Vagina (tissue), 2 donors: ENCODE measurements at places on chromosomes 3 and 15.

DNA sequence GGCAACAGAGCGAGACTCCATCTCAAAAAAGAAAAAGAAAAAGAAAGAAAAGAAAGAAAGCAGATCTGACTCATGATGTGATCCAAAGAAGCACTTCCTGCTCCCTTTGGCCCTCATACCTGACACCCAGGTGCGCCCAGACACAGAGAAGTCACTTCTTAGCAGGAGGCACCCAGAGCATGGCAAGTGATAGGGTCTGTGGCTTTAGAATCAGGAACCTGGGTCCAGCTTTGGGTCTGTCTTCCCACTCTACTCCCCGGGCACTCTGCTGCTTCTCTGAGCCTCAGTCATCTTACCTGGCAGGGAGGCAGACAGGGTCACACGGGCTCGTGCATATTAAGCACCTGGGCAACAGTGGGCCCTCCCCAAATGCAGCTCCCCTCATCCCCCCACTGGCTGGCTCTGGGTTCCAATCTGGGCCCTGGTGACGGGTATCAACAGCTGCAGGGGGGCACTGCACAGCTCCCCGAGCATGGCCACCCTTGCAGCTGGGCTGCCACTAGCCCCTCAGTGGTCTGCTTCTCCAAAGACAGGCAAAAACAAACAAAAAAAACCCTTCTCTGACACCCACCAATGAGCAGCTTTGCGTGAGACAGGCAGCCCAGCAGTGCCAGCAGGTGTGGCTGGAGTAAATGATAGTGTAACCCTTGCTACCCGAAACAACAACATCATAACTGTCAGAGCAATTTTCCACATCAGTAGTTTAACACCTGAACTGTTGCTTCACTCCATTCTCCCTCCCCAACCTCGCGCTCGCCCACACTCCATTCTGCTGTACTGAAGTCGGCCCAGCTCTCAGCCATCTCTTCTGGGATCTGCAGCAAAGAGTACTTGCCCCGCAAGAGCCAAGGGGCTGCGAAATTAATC lies 99.8 kb downstream of the MEGF11 start:
- DNase-seq = no peak
- H3K4me1 ChIP-seq = no peaks in the 10 kb centered on the region
- no peaks in the 10 kb centered on the region for H3K27me3 ChIP-seq
- H3K36me3 ChIP-seq = no peaks in the 10 kb centered on the region
- H3K4me3 ChIP-seq = no peak overlapping the region

DNA sequence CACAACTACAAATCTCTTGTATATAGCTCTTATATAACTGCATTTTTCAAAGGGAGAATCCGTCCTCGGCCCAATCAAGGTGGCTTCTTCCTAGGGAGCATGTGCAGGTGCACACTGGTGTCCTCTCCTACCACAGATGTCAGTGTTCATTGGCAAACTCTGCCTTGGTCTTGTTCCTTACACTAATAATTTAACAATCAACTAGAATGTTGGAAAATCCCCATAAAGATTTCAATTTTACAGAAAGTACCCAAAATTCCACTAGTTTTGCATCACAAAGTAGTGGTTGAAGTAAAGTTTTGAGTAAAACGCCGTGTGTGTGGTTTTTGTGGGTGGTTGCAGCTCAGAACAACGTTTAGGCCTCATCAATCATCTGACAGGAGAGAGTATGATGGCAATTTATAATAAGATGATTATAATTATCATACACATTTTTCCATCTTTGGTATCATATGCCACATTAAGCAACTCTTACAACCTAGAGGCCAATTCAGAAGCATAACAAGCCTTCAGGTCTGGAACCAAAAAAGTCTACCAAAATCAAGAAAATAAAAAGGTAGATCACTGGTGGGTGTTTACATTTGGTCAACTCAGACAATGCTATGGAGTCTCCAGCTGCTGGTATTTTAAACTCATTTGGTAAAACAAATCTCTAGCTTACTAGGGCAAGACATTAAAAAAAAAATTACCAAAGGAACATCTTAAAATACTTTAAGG lies 128.9 kb upstream of the BHLHE40 start:
- no peaks in the 10 kb centered on the region for H3K27me3 ChIP-seq
- H3K4me3 ChIP-seq = no peak overlapping the region
- no peak for DNase-seq
- no peaks in the 10 kb centered on the region for H3K36me3 ChIP-seq
- no peak overlapping the region for H3K27ac ChIP-seq
- peaks cover 6% of the 10 kb centered on the region for H3K4me1 ChIP-seq

DNA sequence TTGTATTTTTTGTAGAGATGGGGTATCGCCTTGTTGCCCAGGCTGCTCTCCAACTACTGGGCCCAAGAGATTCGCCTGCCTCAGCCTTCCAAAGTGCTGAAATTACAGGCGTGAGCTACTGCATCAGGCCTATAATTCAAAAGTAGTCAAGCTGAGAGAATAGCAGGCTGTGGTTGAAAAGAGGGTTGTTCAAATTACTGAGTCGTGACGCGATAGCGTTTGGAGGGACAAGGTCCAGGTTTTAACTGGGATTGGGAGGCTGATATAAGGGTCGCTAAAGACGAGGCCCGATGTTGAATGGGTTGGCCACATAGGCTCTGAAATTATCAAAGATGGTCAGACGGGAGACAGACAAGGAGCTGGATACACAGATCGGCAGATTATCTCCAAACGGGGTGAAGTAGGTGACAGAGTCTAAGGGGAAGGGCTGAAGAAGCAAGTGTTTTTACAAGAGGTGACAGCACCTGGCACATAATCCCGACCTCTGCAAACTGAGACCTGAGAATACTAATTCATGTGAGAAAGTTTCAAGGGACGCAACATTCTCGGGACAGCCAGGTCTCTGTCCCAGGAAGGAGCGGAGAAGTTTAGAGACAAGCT lies 759 bp upstream of the ARID3B start:
- H3K36me3 ChIP-seq = no peaks in the 10 kb centered on the region
- H3K27ac ChIP-seq = no peak overlapping the region
- H3K4me3 ChIP-seq = peak overlapping the region; percentile 76
- peak; percentile 87 for DNase-seq

GRCh38 chr15:78672285-78673014 lies 31.4 kb upstream of the CHRNB4 start:
- H3K4me1 ChIP-seq = peaks cover 16% of the 10 kb centered on the region
- no peak overlapping the region for H3K27ac ChIP-seq
- H3K36me3 ChIP-seq = no peaks in the 10 kb centered on the region
- no peak overlapping the region for H3K4me3 ChIP-seq

DNA sequence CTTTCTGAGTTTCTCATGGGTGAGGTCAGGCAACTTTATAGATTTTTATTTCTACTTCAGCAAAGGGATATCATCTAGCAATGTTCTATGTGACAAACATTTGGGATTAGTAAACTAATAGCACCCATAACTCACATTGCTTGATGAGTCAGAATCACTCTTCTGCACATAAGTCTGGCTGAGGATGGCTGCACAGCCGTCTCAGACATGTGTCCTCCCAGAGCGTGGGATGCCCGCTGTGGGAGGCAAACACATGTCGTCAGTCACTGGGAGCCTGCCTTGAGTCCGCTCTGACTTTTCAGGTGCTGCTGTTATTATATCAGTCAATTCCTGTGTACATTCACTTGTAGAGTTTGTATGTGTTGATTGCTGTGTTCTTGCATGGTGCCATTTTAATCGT lies 230.7 kb upstream of the TRIM42 start:
- no peak overlapping the region for H3K4me3 ChIP-seq
- no peaks in the 10 kb centered on the region for H3K4me1 ChIP-seq
- no peak for DNase-seq
- H3K27ac ChIP-seq = no peak overlapping the region

DNA sequence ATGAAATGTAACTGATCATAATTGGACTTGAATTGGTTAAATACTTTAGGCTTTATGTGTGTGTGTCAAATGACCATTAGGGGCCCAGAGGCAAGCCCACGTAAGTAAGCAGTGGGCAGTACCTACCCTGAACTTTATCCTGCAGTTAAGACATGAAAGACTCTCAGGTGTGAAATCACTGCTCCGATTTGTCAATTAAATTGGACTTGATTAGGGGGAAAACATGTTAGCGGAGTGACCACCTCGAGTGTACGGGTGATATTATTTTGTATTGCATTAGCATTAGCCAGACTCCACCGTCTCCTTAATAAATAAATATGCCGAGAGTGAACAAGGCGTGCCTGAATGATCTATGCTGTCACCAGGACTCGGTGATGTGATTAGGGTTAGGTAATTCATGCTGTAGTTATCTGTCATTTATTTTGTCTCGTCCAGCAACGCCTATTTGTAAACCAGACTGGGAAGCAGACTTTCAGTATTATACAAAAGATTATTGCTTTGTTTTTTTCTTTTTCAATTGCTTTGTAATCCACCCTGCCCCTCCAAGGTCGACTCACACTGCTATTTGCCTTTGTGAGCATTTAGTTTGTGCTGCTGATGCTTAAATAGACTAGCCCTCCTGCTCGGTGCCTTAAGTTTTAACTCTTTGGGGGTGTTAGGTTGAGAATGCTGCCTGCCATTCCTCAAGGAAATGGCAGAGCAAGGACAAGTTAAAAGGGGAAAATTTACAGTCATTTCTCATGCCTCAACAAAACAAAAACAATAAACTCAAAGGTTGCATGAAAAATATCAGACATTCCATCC lies 1.8 kb downstream of the RBMS3 start:
- H3K36me3 ChIP-seq = no peaks in the 10 kb centered on the region
- DNase-seq = no peak
- peak overlapping the region; percentile 91 for H3K27ac ChIP-seq
- H3K4me3 ChIP-seq = peak overlapping the region; percentile 60

GRCh38 chr3:168044049-168044448 lies 51.7 kb downstream of the GOLIM4 start:
- H3K27ac ChIP-seq = no peak overlapping the region
- no peaks in the 10 kb centered on the region for H3K4me1 ChIP-seq
- no peak overlapping the region for H3K4me3 ChIP-seq
- H3K27me3 ChIP-seq = no peaks in the 10 kb centered on the region
- DNase-seq = no peak

GRCh38 chr3:5201536-5201935 lies 14.0 kb downstream of the EDEM1 start:
- peaks cover 25% of the 10 kb centered on the region for H3K4me1 ChIP-seq
- H3K27ac ChIP-seq = no peak overlapping the region
- DNase-seq = no peak
- no peaks in the 10 kb centered on the region for H3K27me3 ChIP-seq

DNA sequence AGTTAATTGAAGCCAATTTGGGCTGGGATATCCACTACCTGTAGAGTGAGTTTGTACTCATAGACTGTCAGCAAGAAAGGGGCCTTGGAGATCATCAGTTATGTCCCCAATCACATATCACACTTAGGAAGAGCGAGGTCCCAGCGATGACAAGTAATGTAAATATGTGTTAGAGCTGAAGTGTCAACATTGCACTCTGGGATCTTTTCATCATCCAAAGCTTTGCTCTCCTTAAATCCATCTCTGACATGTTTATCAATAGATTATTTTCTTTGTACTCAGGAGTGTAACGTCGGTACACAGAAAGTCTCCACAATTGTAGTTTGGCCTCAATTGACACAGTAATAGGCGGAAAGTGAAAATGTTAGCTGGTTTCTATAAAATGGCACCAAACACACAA lies 113.7 kb upstream of the TPRG1 start:
- no peaks in the 10 kb centered on the region for H3K4me1 ChIP-seq
- DNase-seq = no peak
- no peak overlapping the region for H3K4me3 ChIP-seq

DNA sequence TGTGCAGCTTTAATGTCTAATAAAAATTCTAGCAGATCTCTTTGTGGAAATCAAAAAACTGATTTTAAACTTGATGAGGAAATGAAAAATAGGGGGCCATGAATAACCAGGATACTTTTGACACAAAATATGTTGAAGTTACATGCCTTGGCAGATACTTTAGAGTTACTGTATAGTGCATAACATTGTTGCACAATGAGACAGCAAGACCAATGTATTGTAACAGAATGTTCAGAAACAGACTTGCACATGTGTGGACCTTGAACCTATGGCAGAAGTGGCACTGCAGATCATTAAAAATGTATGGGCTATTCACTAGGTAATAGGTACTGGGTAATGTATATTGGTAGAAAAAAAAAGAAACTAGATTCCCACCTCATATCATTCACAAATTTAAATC lies 343.0 kb upstream of the ARL6 start:
- H3K27me3 ChIP-seq = no peaks in the 10 kb centered on the region
- no peak overlapping the region for H3K4me3 ChIP-seq
- no peaks in the 10 kb centered on the region for H3K36me3 ChIP-seq
- DNase-seq = no peak
- no peaks in the 10 kb centered on the region for H3K4me1 ChIP-seq

GRCh38 chr15:56698270-56698669 lies 35.0 kb downstream of the ZNF280D start:
- DNase-seq = no peak
- no peaks in the 10 kb centered on the region for H3K27me3 ChIP-seq
- H3K4me1 ChIP-seq = no peaks in the 10 kb centered on the region

- no peaks in the 10 kb centered on the region for H3K36me3 ChIP-seq
- DNase-seq = no peak
- no peaks in the 10 kb centered on the region for H3K27me3 ChIP-seq
- no peaks in the 10 kb centered on the region for H3K4me1 ChIP-seq
Observed at GRCh38 chr3:185208823-185209222, 45.0 kb downstream of the EHHADH start.

DNA sequence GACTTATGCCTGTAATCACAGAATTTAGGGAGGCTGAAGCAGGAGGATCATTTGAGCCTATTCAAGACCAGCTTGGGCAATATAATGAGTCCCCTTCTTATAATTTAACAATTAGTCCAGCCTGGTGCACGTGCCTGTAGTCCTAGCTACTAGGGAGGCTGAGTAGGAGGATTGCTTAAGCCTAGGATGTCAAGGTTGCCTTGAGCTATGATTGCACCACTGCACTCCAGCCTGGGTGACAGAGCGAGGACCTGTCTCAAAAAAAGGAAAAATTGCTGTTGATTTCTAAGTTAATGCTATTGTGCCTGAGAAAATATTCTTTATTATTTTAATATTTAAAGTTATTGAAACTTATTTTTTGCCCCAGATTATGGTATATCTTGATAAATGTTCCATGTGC lies 159.0 kb downstream of the NLGN1 start:
- no peak overlapping the region for H3K27ac ChIP-seq
- DNase-seq = no peak
- H3K4me3 ChIP-seq = no peak overlapping the region

- no peak overlapping the region for H3K27ac ChIP-seq
- DNase-seq = no peak
- H3K36me3 ChIP-seq = no peaks in the 10 kb centered on the region
- H3K4me3 ChIP-seq = no peak overlapping the region
- peaks cover 8% of the 10 kb centered on the region for H3K4me1 ChIP-seq
Observed at GRCh38 chr15:65979316-65979715, 110.0 kb downstream of the RAB11A start.

DNA sequence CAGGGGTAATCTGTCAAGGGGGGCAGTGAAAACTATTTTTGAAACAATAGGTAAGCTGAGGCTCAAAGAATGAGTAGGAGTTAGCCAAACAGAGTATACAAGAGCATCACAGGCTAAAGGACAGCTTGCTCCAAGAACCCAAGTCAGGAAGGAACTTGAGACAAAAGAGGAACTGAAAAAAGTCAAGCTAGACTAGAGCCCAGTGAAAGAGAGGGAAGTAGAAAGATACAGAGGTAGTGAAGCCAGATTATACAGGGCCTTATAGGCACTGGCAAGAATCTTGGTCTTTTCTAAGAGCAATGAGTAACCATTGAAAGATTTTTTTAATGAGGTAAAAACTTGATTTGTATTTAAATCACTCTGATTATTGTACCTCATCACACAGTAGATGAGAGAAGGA lies 69.9 kb downstream of the FILIP1L start:
- H3K4me3 ChIP-seq = no peak overlapping the region
- no peaks in the 10 kb centered on the region for H3K36me3 ChIP-seq
- H3K27me3 ChIP-seq = no peaks in the 10 kb centered on the region
- peaks cover 49% of the 10 kb centered on the region for H3K4me1 ChIP-seq

GRCh38 chr15:61829514-61829889 lies 230.7 kb downstream of the VPS13C start:
- H3K27ac ChIP-seq = no peak overlapping the region
- no peak for DNase-seq
- H3K27me3 ChIP-seq = no peaks in the 10 kb centered on the region
- H3K4me3 ChIP-seq = no peak overlapping the region
